ENCODE measurements at places on chromosomes 4 and X.

DNA sequence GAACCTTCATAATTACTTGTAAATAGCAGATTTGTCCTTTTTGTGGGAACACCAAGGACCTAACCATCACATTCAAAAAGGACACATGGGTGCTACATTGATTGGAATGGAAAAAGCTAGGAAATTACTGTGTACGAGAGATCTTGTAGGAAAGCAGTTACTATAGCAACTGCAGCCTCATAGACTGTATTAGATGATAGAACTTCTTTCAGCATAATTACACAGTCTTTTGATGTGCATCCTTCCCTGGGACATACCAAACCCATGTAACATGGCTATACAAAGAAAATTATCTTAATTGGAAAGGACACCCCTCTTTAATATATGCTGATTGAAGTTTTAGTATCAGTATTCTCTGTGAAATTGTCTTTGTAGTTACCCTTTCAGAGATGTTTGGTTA is 130.7 kb upstream of the CTSO start:
- DNase-seq, result no peak

DNA sequence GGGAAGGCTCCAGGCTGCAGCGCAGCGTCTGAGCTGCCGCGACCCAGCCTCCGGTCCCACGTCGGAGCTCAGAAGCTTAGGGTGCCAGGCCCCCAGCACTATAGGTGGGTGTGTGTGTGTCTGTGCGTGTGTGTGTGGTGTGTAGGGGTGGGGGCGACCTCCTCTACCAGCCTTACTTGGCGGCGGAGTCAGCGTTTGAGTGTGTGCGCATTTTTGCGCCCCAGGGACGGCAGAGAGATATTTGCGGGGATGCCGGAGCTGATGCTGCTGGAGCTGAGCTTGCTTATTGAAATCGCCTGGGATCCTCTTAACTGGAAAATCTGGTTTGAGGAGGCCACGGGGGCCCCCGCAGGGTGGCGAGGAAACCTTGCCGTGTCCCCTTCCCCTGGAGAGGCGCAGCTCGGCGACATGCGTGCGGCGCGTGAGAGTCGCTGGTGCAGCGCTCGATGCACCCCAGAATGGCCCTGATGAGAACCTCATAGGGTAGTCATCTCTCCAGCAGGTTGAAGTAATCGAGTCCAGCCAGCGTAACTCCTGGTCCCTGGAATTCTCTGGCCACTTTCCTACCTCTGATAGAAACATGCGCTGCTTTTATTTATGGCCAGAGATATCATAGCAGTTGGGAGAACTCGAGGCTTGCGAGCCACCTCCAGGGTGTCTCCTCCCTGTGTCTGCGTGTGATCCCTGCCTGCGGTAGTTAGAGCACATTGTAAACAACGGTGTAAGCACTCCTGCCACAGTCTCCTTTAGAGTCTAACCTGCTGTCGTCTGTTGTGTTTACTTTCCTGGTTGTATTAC is 2.7 kb downstream of the ADGRL3 start:
- no peak for DNase-seq

GRCh38 chrX:51024106-51024696 is 113.7 kb downstream of the BMP15 start:
- DNase-seq, result no peak

DNA sequence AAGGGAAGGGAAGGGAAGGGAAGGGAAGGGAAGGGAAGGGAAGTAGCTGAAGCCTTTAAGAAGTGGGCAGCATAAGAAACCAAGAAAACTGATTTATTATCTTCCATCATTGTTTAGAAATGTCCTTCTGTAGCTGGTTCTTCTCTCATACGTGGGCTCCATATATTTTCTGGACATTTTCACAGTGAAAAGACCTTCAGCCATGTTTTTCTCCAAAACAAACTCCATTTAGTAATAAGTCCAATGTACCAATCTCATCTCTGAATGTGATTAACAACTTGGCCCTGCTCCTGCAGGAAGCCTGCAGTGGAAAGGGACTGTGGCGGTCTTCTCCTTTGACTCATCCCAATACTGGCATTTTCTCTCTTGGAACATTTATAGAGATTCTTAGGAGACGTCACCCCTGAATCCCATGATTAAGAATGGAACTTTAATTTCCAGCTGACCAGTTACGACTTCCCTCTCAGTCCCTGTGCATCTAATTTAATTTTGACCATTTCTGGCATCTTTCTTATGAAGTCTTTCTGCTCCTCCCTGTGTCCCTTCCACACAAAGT is 96.6 kb upstream of the GUCY1A1 start:
- DNase-seq, result no peak

DNA sequence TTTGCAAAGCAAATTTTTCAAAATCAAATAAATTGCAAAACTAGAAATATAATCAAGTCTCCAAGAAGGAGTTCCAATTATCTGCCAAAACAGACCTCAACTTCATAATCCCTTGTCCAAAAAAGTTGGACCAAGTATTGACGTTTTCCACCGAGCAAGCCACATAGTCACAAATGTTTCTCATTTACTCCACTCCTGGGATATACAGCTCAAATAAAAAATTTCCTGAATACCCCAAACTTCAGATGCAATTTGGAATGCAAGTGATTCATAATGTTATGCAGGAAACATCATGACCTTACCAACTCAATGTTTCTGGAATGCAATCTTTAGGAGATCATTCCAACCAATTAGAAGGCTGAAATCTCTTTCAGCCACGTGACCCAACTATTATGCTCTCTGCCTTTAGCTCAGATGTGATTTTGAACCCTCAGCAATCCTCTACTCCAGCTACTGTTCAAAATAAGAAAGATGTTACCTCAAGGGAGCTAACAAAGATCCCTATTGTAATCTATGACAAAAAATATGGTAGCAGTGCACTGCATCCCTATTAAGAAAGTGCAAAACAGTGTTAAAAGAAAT is 72.4 kb downstream of the PRDM5 start:
- DNase-seq, result no peak

GRCh38 chr4:17082186-17082585 is 183.7 kb upstream of the LDB2 start:
- DNase-seq, result no peak

- no peak for DNase-seq
These were observed 125.7 kb downstream of the RPA4 start for GRCh38 chrX:97009391-97009790.

GRCh38 chr4:129821073-129821472 is 725.1 kb downstream of the C4orf33 start:
- no peak for DNase-seq

DNA sequence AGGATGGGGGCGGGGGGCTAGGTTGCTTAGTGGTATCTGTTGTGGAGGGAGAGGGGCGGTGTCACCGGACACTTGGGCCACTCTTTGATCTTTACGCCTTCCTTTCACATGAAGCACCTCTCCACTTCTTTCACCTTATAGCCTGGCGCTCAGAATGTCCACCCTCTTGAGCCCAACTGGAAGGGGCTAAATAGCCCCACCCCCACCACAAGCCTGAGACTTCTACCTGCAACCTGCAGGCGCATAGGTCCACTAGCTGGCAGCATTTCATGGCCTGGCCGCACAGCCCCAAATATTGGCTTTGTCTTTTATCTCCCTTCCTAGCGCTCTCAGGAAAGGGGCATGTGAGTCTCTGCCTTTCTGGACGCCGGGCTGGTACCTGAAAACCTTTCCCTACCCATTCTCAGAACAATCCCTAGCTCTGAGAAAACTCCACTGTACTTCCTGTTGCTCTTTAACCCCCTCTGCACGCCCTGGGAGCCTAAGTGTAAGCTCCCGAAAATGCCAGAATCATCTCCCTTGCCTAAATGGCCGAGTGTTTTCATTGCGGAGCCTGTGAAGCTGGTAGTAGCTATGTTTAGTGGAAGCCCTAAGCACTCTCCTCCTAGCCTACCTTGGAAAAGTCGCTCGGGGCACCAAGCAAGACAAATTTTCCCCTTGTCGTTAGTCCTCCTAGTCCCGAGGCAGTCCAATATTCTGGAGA is 1.2 kb upstream of the TRPC5 start:
- no peak for DNase-seq

DNA sequence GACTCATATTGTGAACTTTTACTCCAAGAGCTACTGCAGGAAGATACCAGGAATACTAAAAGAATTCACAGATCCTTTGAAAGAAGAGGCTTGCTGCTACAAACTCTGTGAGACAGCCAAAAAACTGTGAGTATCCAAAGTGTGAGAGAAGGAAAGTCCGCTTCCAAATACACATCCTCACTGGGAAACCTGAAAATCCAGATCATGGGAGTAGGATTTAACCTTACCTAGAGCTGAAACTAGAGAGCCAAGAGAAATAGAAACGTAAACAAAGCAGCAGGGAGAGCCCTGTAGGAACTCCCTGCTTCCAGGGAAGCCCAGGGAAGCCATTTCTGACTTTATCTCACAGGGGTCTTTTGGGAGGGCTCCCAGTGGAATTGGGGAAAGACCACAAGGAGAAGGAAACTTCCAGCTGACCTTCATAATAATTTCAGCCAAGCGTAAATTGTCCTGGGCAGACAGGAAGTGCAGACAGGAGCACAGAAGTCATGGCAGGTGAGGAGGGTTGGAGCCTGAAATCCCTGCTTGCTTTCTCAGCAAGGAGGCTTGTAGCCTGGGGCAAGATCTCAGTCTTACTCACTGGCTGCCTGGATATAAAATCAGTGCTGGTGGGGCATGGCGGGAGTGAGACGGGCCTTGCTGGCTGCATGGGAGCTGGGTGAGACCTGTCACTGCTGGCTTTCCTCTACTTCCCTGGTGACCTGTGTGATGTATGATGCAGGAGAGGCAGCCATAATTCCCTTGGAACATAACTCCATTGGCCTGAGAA is 26.2 kb upstream of the NFKB1 start:
- DNase-seq, result no peak

DNA sequence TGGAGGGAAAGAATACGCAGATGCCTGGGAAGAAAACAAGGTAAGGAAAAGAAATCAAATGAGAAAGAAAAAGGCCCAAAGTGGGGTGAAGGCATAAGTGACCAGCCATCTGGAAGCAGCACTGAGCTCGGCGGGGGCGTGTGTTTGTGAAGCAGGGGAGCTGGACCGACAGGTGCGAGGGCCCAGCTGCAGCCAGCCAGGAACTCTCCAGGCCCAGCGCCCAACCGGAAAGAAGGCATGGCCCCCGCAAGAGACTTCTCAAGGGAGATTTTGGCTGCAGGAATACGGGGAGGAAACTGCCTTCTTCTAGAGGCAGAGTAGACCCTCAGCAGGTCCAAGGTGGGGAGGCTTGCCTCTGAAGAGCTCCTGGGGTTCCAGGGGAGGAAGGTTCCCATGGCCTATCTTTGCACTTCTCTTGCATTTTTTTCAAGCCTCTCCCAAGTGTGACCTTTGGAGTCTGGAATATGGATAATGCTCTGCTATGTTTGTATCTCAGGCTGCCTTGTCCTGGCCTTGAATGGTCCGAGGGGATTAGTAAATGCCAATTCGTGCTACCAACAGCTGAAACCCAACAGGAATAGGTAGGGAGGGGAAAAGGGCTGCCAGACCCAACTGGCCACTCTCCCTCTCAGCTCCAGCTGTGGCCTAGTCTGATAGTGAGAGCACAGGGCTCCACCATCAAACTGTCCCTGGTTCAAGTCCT is 10.8 kb upstream of the CITED1 start:
- no peak for DNase-seq

GRCh38 chr4:78331186-78331585 is 220.4 kb upstream of the ANXA3 start:
- no peak for DNase-seq

DNA sequence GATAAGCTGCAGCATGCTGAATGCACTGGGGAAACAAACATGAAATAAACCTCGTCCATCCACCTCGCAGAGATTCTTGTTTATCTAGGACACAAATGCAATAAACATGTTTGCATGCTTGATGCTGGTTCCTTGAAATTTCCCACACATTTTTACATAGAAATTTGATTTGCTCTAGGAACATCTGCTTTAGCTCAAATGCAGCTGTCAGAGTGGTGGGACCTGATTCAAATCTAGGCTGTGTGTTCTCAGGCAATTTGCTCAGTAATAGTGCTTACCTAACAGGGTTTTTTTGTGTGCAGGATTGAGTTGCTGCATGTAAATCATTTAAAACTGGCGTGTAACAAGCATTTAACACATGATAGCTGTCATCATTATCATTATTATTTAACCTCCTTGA is 293.1 kb downstream of the QDPR start:
- no peak for DNase-seq

DNA sequence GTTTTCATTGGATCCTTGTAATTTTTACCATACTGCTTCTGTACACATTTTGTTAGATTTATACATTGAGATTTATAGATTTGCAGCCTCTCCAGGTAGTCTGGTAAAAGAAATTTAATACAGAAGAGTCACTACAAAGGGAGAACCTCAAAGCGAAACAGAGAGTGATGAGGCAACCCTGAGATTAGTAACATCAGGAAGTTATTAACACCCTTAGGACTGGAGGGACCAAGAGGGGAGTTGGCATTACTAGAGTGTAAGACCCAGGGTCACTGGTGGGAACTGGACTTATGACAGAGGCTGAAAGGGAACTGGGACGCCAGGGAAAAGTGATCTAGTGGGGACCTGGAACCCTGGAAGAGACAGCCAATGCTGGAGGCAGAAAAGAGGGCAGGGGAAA is 20.6 kb upstream of the MAML3 start:
- no peak for DNase-seq

GRCh38 chr4:94527556-94528233 is 76.0 kb downstream of the PDLIM5 start:
- no peak for DNase-seq

DNA sequence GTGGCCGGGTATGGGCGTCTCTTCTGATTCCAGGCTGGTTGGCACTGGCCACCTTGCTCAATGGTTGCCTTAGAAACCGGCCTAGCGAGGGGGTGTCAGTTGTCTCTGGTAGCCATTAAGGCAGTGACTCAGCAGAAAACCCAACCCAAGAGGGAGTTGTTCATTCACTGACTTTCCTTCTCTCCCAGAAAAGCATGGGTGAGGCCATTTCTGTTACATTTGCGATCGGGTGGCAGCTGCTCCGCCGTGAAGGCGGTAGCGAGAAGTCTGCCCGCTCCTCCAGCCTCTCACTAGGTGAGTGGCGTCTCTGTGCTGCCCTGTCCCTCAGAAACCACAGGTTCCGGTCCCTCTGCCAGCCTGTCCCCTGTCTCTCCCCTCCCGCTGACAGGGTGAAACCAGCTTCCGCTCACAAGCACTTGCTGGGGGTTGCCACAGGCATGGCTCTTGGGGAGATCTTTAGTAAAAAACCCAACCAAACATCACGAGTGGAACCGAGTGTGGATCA is 17.4 kb downstream of the IRAK1 start:
- no peak for DNase-seq

DNA sequence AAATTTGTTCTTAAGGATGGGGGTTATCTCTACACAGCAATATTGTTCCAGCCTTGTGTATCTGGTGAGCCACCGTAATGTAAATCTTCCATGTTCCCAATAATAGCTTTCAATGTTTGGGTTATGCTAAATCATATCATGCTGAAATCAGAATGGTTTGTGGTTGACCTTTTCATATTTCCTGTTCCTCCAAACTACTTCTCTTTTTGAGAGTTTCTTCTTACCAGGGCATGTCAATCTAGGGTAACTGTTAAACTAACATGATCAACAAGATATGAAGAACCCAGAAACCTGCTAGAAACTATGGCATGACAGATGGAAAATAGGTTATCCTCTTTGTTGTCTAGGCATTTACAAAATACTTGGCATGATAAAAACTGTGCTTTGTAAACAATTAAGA is 22.0 kb downstream of the TNMD start:
- DNase-seq, result no peak

- DNase-seq, result no peak
These were observed 47.1 kb downstream of the PCDH7 start for GRCh38 chr4:30767147-30767845.

All from ascending aorta (tissue), 2 donors.